Tibial nerve (tissue), 4 donors: ENCODE measurements at places on chromosomes 5 and 9. TPM values are rescaled to one million over a fixed set of nuclear protein-coding genes. Genes with fewer than 3 reads are reported as not detected.

GRCh38 chr9:105656131-105656921 is 5.9 kb upstream of the TAL2 start:
- DNase-seq: no peak

CERCAM gene
- 23.7 TPM for total RNA-seq

GRCh38 chr5:172883066-172883465 is 49.0 kb downstream of the ERGIC1 start:
- DNase-seq: no peak

GRCh38 chr5:66337626-66338226 is 193.6 kb downstream of the SREK1 start:
- DNase-seq: no peak

DNA sequence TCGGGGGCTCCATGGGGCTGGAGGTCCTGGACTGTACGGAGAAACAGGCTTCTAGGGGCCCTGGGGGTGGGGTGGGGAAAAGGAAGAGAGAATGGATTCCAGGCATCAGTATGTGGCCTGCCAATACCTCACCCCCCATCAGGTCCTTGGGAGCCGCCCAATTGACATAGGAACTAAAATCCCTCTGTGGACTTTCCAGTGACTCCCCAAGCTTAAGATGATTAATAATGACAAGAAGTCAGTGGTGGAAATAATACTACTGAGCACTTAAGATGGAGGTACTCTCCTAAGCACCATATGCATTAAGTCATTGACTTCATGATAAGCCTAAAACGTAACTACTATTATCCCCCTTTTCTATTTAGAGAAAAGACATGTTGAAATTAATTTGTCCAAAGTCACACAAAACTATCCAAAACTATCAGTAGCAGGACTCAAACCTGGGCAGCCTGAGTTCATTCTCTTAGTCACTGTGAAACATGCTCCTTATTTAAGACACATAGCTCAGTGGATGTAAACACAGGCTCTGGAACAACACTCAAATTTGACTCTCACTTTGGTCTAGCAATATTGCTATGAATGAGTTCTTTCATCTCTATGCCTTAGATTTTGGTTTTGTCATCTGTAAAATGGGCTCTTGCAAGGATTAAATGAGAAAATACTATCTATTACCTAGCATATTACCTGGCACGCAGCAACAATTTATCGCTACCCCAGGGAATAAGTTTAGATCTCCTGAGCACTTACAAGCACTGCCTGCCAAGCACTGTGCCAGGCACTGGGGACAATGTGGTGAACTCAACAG is 9.5 kb downstream of the SPRY4 start:
- DNase-seq: no peak

- no peak for DNase-seq
Observed at GRCh38 chr5:83035373-83036100, 41.7 kb downstream of the TMEM167A start.

- no peak for DNase-seq
Observed at GRCh38 chr9:136377341-136378169, 4.1 kb upstream of the CARD9 start.

SLC6A7 gene
- not detected for total RNA-seq

RICTOR gene
- 33.9 TPM for total RNA-seq

SLC36A3 gene
- not detected for total RNA-seq

DNA sequence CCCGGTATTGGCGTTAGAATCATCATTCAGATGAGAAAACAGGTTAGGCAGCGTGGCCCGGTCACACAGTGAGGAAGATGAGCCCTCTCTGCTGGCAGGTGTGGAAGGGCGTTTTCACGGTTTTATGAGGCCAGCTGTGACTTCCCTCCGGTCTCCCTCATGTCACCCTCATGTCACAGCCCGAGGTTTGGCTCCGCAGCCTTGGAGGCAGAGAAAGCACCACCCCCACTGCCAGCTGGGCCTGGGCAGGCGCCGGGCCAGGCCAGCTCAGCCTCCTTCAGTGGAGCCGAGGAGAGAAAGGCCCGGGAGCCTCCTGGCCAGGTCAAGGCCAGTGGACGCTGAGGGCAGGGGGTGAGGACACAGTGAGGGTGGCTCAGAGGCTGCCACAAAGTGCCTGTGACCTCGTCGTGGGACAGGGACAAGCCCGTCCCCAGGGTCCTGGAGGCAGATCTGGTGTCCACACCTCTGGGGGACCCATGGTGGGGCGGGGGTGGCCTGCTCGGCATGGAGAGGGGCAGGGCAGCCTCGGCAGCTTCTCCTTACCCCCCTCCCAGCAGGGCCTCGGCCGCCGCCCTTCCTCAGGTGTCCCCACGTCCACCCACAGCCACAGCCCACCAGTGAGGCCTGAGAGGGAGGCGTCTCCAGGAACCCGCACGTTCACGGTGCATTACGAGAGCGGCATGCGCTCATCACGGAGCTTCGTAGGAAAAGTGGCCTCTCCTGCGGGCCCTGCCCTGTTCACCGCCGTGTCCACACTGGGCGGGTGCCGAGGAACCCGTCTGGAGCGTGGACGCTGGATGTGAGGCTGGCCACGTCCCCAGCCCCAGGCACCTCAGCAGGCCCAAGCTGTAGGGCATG is 32.2 kb downstream of the EXD3 start:
- DNase-seq: no peak

C5orf52 gene
- total RNA-seq: not detected

ZNF454 gene
- 5.4 TPM for total RNA-seq

SPINK9 gene
- total RNA-seq: not detected

DNA sequence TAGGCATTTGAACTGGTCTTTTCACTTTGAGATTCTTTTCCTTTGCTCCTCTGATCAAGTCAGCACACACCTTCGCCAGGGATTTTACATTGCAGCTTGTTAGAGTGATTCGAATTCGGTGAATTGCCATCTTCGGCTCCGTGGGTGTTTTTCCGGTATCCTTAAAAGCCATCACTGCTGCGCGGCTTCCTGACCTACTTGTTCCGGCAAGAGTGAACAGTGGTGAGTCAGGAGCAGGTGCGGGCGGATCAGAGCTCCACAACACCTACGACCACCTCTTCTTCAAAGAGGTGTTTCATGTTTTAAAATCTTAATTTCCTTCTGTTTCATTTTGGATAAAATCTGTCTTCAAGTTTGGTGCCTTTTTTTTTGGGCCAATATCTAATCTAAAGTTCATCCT is 134.6 kb downstream of the TMC1 start:
- DNase-seq: no peak

DNA sequence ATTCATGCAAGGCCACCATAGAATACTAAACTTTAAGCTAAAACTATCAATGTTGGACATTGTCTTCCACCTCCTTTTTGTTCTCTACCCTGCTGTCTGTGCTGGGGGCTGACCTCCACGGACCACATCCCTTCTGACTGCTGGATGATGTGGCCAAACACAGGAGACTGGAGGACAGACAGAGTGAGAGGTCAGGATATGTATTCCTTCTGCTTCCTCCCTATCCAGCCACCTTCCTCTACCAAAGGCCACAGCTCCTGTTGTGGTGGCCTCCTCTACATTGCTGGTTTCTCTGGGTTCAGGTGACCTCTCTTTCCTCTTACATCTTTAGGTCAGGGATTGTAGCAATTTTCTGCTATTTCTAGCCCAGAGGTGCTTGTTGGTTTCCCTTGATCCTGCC is 148.1 kb downstream of the ACTBL2 start:
- DNase-seq: no peak

- no peak for DNase-seq
Observed at GRCh38 chr5:159332800-159333544, 2.7 kb upstream of the IL12B start.

- DNase-seq: no peak
Observed at GRCh38 chr9:133569121-133569785, 34.7 kb downstream of the ADAMTSL2 start.

GRCh38 chr5:173001229-173001841 is 17.8 kb downstream of the ATP6V0E1 start:
- no peak for DNase-seq

ENTREP1 gene
- total RNA-seq: 3.1 TPM

PLAC8L1 gene
- not detected for total RNA-seq

GRXCR2 gene
- not detected for total RNA-seq

DNA sequence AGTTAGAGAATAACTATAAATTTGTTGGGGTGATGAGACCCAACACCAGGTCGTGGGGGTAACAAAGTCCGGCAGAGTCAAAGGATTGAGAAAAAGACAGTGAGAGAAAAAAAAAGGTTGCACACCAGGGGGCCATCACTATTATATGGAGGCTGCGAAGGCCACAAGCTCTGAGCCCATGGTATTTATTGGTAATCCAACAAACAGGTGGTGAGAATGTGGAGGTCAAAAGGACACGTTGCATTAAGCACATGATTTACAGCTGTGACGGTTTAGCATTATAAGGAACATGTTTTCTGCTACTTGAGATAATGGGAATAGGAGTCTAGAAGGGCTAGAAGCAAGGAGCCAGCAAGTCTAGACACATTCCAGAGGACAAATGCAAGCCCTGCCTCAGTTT is 2202.2 kb upstream of the C9orf72 start:
- DNase-seq: no peak
